Vagina (tissue), 2 donors: ENCODE measurements at places on chromosomes 6 and 20. TPM values are rescaled to one million over a fixed set of nuclear protein-coding genes. Genes with fewer than 3 reads are reported as not detected.

The SIRPD gene
- total RNA-seq: not detected

The PDRG1 gene
- total RNA-seq: 5.9 TPM

The DOK5 gene
- 2.5 TPM for total RNA-seq

The FUCA2 gene
- 19.4 TPM for total RNA-seq

The DYNLT2 gene
- 3.2 TPM for total RNA-seq

The WFDC10B gene
- not detected for total RNA-seq

The CTSZ gene
- total RNA-seq: 128 TPM

The RIPOR3 gene
- 38.1 TPM for total RNA-seq

The HAO1 gene
- not detected for total RNA-seq

The TRIM10 gene
- total RNA-seq: not detected

The BTBD3 gene
- 45.9 TPM for total RNA-seq

The HCRTR2 gene
- not detected for total RNA-seq

The BTN3A1 gene
- total RNA-seq: 16.7 TPM

The NT5E gene
- 87.2 TPM for total RNA-seq

The OPRM1 gene
- total RNA-seq: 0.98 TPM

The SCRT2 gene
- total RNA-seq: not detected

The MTHFD1L gene
- total RNA-seq: 2.7 TPM

The DZANK1 gene
- total RNA-seq: 2.9 TPM

The MCHR2 gene
- total RNA-seq: not detected

The ARHGAP18 gene
- 7.6 TPM for total RNA-seq

The C20orf141 gene
- total RNA-seq: not detected

The PMEPA1 gene
- total RNA-seq: 11.3 TPM

The SNPH gene
- total RNA-seq: 6.4 TPM

The WFDC2 gene
- total RNA-seq: 2.2 TPM

The TCP11 gene
- total RNA-seq: not detected

The RFX6 gene
- total RNA-seq: not detected

The TREML1 gene
- not detected for total RNA-seq

The SPDEF gene
- not detected for total RNA-seq

The CCN6 gene
- not detected for total RNA-seq

The RSPH9 gene
- total RNA-seq: 0.74 TPM

The MAP3K5 gene
- total RNA-seq: 31.2 TPM
